Motor neuron (in vitro differentiated cells): ENCODE measurements at places on chromosomes 1 and 21. TPM values are rescaled to one million over a fixed set of nuclear protein-coding genes. Genes with fewer than 3 reads are reported as not detected.

The LCE2A gene
- not detected in 2 replicates for total RNA-seq

The CYP4Z1 gene
- total RNA-seq, result not detected in 2 replicates

The CSF3R gene
- total RNA-seq, result 0.50 and 1.3 TPM in 2 replicates

The FAM163A gene
- total RNA-seq, result 0.14 TPM in 1 of 2 replicates, not detected in the other

The MYBPH gene
- total RNA-seq, result not detected in 2 replicates

The TRABD2B gene
- total RNA-seq, result 0.18 and 0.26 TPM in 2 replicates

The C21orf91 gene
- 12.5 and 13.9 TPM in 2 replicates for total RNA-seq

The EPHA2 gene
- total RNA-seq, result 10.1 and 11.7 TPM in 2 replicates

The COL24A1 gene
- total RNA-seq, result 0.38 TPM in 2 replicates

The OR2L3 gene
- total RNA-seq, result 0.42 TPM in 1 of 2 replicates, not detected in the other

The BCAR3 gene
- total RNA-seq, result 19.3 and 20.3 TPM in 2 replicates

The ICOSLG gene
- 0.09 and 0.52 TPM in 2 replicates for total RNA-seq

The GPR153 gene
- total RNA-seq, result 25.4 and 28.4 TPM in 2 replicates

The IGSF3 gene
- total RNA-seq, result 31.5 and 32.0 TPM in 2 replicates

The FMO3 gene
- total RNA-seq, result 0.25 TPM in 1 of 2 replicates, not detected in the other
